ENCODE measurements at places on chromosomes 7 and 10.

DNA sequence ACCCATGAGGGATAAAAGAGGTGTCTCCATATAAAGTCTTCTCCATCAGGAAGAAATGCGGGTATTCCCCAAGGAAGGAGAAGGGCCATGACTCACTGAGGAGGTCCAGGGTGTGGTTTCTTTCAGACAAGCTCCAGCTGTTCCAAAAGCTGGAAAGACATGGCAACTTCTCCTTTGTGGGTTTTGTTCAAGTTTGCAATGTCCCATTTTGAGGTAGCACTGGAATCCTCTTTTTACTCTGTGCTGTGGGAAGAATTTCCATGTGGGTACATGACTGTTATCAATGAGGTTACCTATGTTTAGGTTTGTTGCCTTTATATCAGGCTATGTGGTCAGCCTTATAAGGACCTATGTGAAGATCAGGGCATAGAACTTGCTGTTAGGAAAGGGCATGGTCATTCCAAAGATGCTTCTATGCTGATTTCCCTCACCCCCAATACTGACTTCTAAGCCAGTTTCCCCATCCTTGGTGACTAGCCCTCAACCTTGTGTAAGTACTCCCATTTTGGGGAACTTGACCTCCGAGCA is 697.5 kb downstream of the INHBA start:
- no peak for DNase-seq

- peak; percentile 2 for DNase-seq
These were observed 107.4 kb upstream of the GLCCI1 start for GRCh38 chr7:7861211-7861633.

GRCh38 chr10:125009661-125010161 is 67.8 kb downstream of the ZRANB1 start:
- no peak for DNase-seq

- no peak for DNase-seq
These were observed 205.3 kb downstream of the CHRM2 start for GRCh38 chr7:137073571-137074325.

GRCh38 chr7:33757050-33757449 is 148.3 kb upstream of the BMPER start:
- no peak for DNase-seq

All from NCI-H526 (cell line).